ENCODE measurements at places on chromosomes 1 and 21.

DNA sequence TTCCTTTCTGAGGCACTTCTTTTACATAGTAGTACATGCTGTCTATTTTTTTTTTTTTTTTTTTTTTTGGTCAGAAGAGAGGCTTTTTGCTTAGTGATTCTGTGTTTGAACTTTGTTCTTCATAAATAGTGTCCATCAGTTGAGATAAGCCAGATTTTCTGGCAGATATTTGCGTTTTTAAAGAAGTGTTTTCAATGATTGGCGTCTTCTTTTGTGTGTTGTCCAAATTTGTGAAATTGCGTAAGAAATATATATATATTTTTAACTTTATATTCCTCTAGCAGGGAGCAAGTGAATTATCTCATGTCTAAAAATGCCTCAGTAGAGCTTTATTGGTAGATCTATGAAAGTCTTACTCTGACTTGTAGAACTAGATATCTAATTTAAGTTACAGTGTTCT lies 28.3 kb downstream of the NEK7 start:
- DNase-seq = no peak

- DNase-seq = peak; percentile 72
Measured at GRCh38 chr1:247681288-247681897, 1.9 kb upstream of the OR13G1 start.

DNA sequence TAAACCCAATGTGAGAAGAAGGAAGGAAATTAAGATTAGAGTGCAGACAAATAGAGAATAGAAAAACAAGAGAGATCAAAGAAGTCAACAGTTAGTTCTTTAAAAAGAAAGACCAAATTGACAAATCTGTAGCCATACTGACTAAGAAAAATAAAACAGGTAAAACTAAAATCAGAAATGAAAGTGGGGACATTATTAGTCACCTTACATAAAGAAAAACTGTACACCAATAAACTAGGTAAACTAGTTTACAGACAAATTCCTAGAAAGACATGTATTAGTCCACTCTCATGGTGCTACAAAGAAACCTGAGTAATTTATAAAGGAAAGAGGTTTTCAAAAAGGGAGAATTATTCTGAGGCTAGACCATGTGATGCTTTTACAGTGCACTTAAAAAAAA lies 22.3 kb downstream of the BLZF1 start:
- no peak for DNase-seq

GRCh38 chr1:201016943-201017827 lies 6.3 kb downstream of the KIF21B start:
- DNase-seq = peak; percentile 81

- DNase-seq = peak; percentile 63
Measured at GRCh38 chr1:203172184-203173010, 3.2 kb downstream of the MYBPH start.

DNA sequence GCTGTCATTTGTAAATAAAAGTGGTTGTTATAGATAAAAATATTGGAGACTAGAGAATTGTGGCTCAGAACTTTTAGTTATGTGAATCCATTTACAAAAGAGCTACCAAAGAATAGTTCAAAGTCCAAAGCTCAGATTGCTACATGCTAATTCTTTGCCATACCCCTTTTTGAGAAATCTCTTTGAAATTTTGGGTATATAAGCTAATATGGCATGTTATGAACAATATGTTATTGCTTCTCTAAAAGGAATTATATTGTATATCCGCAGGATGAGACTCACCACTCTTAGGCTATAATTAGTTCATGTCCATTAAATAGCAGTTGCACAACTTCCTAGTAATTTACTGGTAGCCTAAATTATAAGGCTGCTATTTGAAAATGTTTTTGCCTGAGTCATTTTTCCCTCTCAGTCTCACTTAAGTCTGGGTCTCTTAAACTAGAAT lies 178.0 kb downstream of the ZNF281 start:
- no peak for DNase-seq

DNA sequence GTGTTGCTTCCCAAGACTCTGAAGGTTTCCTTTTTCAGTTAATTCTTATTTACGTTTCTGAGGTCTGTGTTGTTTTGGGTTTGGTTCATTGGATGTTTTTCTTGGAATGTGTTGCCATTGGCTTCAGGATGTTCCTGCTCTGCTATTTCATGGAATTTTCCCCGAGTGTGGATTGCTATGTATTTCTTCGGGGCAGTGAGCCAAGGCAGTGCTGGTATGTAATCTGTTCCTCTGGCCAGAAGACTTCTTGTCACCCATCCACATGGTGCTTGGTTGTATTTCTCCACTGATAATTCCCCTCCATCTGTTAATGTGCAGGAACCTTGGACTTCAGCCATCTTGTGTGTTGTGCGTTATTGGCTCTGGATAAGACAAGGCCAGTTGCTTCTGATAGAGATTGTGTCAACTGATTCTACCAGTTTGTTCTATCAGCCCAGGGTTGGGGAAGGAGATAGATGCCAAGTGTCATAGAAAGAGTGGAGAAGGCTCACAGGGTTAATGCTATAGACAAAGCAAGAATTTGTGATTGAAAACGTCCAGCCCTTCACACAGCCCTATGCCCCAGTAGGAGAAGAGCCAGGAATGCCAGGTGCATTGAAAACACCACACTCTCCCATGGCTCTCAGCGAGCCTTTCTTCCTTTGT lies 505.2 kb downstream of the PLPP3 start:
- DNase-seq = no peak

DNA sequence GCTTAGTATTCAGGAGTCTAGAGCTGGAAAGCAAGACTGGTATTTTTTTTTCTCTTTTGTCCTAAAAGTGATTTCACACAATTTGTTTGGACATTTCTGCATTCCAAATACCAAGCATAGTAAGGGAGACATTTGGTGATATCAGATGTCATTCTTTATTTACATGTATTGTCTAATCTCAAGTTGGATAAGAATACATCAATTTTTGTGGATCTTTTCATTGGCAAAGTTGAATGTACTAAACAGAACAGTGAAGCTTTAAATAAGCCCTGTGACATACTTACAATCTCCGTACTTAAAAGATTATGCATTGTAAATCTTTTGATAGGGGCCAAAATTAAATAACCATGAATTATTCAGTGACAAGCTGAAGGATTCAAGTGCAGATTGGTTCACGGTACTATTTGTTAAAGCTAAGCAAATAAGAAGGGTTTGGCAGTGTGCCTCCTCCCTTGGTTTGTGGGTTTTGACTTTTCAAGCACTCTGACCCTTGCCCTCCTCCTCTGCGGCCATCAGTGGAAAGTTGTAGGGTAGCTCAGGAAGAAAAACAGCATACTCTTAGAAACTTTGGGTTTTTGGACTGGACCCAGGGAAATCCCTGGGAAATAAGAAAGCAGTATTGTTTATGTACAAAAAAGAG lies 663.7 kb downstream of the ADGRL2 start:
- no peak for DNase-seq

GRCh38 chr1:42008264-42008663 lies 89.5 kb upstream of the HIVEP3 start:
- no peak for DNase-seq

Measured in NAMALWA (cell line).